Gastroesophageal sphincter (tissue), 4 donors: ENCODE measurements at places on chromosomes 7 and 10. TPM values are rescaled to one million over a fixed set of nuclear protein-coding genes. Genes with fewer than 3 reads are reported as not detected.

The LRRD1 gene
- 0.23 TPM for total RNA-seq

The COBL gene
- 59.7 TPM for total RNA-seq

The RASSF4 gene
- total RNA-seq = 27.2 TPM

The UCMA gene
- not detected for total RNA-seq

The TMEM184A gene
- 0.31 TPM for total RNA-seq

The CTTNBP2 gene
- 17.4 TPM for total RNA-seq

The TBX20 gene
- total RNA-seq = not detected

The SH2D4B gene
- total RNA-seq = not detected
